Chondrocyte (in vitro differentiated cells): ENCODE measurements at places on chromosomes 3 and 15. TPM values are rescaled to one million over a fixed set of nuclear protein-coding genes. Genes with fewer than 3 reads are reported as not detected.
A peak's percentile ranks its signal among the peaks of the same experiment; 100 is the strongest.

THAP10 gene
- total RNA-seq = 1.8 to 2.3 TPM (median 2.2 TPM) in 3 replicates

- H3K36me3 ChIP-seq = peaks cover 1% of the 10 kb centered on the region
- DNase-seq = no peak
- no peak overlapping the region for H3K27ac ChIP-seq
- no peaks in the 10 kb centered on the region for H3K27me3 ChIP-seq
These were observed 3.6 kb downstream of the USP50 start for GRCh38 chr15:50542887-50543210.

DNA sequence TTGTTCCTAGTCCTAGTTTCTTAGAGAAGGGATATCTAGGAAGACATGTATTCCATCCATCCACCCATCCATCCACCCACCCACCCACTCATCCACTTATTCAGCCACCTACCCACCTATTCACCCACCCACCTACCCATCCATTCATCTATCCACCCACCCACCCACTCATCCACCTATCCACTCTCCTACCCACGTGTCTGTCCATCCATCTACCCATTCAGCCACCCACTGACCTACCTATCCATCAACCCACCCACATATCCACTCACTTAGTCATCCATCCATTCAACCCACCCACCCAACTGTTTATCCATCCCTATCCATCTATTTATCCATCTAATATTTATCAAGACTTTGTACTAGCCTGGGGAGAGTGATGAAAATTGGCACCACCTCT, 120.5 kb downstream of the FBLN2 start:
- no peaks in the 10 kb centered on the region for H3K36me3 ChIP-seq
- H3K4me1 ChIP-seq = no peaks in the 10 kb centered on the region
- no peak for DNase-seq
- peaks cover 45% of the 10 kb centered on the region for H3K27me3 ChIP-seq
- no peak overlapping the region for H3K4me3 ChIP-seq
- H3K27ac ChIP-seq = no peak overlapping the region

- H3K36me3 ChIP-seq = peaks cover 3% of the 10 kb centered on the region
- H3K4me1 ChIP-seq = no peaks in the 10 kb centered on the region
- H3K27me3 ChIP-seq = peaks cover 20% of the 10 kb centered on the region
- no peak overlapping the region for H3K4me3 ChIP-seq
- no peak for DNase-seq
These were observed 7.9 kb upstream of the CYP1A1 start for GRCh38 chr15:74733269-74733668.

DNA sequence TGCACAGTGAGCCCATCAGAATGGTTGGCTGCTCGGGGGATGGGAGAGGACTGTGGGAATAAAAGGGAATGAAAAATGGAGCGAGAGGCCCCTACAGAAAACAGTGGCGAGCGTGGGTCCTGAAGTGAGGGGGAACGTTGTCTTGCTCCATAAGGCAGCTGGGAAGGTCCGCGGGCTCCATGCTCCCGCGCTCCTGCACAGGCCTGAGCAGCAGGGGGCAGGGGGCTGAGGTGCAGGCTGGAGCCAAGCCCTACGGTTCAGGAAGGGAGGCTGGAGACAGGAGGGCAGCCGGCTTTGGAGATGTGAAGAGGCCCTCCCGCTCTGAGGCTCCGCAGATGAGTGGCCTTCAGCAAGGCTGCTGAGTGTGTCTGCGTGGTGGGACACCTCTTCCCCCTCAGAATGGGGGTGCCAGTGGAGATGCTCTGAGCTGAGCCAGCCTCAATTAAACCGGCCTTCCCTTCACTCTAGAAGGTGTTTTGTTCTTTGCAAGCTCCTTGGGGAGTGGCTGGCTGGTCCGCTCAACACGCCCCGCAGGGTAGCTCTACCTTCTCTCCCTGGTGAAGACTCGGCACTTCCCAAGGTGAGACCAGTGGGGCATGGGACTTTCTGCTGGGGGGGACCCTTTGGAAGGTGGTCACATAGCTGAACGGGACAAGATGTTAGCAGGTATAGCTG, 208.0 kb downstream of the XXYLT1 start:
- no peak overlapping the region for H3K4me3 ChIP-seq
- H3K4me1 ChIP-seq = no peaks in the 10 kb centered on the region
- DNase-seq = peak; percentile 77
- H3K27me3 ChIP-seq = no peaks in the 10 kb centered on the region

DNA sequence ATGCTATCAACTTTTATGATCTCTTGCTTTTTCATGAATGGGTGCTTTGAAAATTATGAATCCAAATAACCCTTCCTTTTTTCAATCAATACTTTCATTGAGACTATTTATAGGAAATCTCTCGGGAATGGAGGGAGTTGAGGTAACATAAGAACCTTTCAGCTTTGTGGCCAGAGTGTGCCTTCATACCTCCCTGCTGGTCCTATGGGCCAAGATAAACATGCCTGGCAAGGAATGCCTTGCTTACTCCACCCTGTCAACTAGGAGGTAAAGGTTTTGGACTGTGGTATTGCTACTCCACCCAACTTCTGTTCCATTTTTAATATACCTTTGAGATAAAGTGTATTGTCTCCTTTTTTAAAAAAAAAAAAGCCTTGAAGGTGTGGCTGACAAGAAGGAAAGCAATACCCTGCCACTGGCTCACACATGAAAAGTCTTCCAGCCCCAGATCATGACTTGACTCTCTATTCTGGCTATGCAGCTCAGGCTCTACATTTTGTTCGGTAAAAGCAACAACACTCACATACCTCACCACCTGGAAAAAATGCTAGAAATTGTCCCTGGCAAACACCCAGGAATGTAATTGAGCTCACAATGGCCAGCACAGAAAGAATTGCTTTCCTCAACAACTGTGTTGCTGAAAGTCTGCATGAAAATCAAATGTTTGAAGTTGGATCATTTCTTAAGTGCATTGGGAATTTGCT, 35.8 kb downstream of the COL8A1 start:
- no peaks in the 10 kb centered on the region for H3K27me3 ChIP-seq
- H3K4me3 ChIP-seq = peak overlapping the region; percentile 20
- DNase-seq = no peak
- H3K4me1 ChIP-seq = peaks cover 93% of the 10 kb centered on the region
- peak overlapping the region; percentile 67 for H3K27ac ChIP-seq
- peaks cover 52% of the 10 kb centered on the region for H3K36me3 ChIP-seq

- H3K36me3 ChIP-seq = peaks cover 2% of the 10 kb centered on the region
- H3K4me1 ChIP-seq = peaks cover 23% of the 10 kb centered on the region
- H3K27me3 ChIP-seq = peaks cover 71% of the 10 kb centered on the region
- no peak overlapping the region for H3K4me3 ChIP-seq
- DNase-seq = no peak
These were observed 279.3 kb upstream of the LRRFIP2 start for GRCh38 chr3:37453393-37454389.

DNA sequence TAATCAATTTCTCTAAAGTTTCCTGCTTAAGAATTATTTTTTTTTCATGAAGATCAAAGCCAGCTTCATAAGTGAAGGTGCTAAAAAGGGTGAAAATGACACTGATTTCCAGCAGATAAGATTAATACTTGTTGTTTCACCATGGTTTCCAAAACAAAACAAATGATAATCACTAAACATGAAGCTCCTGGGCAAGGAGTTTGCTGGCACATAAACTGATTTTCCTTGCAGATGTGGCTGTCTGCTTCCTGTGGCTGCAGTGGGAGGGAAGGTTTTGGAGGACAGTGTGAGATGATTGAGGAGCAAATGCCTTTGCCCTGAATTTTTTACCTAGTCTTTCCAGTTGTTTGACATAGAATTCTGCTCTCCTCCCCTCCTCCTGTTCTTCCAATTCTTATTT, 228.8 kb downstream of the DIPK2A start:
- H3K27me3 ChIP-seq = no peaks in the 10 kb centered on the region
- no peaks in the 10 kb centered on the region for H3K4me1 ChIP-seq
- H3K27ac ChIP-seq = no peak overlapping the region
- no peak overlapping the region for H3K4me3 ChIP-seq
